ENCODE measurements at places on chromosomes 5 and 9.

GRCh38 chr9:93081081-93081529 is 14.9 kb upstream of the CARD19 start:
- DNase-seq: no peak

DNA sequence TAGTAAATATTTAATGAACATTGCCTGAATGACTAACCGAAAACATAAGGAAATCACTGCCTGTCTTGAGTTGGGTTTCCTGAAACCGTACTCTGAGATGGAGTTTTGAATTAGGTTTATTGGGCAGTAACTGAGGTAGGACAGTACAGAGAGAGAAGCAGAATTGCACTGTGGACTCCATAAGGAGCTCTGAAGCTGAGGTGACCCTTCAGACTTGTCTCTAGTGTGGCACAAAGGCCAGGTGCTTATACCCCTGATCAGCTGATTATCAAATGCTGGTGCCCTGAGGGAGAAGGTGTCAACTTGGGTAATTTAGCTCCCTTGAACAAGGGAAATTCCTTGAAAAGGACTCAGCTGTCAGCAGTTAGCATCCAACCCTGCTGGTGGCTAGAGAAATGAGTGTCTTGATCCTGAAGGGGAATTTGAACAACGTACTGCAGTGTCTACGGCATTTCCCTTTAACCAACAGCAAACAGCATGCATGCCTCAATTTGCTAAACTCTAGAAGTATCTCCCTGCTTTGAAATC is 135.0 kb upstream of the SMARCA2 start:
- DNase-seq: no peak

GRCh38 chr9:124800306-124801259 is 23.6 kb downstream of the OLFML2A start:
- no peak for DNase-seq

- DNase-seq: no peak
Measured at GRCh38 chr5:42595597-42595996, 161.0 kb upstream of the CCDC152 start.

- no peak for DNase-seq
Measured at GRCh38 chr5:149824120-149824519, 94.0 kb downstream of the PPARGC1B start.

- no peak for DNase-seq
Measured at GRCh38 chr5:172564188-172564587, 76.9 kb upstream of the NEURL1B start.

- no peak for DNase-seq
Measured at GRCh38 chr5:111680737-111681413, 76.1 kb downstream of the NREP start.

DNA sequence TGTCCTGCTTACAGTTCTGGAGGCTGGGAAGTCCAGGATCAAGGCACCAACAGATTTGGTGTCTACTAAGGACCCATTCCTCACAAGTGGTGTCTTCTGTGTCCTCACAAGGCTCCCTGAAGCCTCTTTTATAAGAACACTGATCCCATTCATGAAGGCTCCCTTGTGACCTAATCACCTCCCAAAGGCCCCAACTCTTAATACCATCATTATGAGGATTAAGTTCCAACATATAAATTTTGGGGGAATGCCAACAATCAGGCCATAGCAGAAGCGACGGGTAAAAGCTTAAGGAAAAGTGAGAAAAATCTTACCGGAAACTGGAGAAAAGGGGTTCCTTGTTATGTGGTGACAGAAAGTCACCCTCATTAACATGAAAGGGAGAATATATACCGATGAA is 11.2 kb downstream of the CTNNAL1 start:
- DNase-seq: no peak

DNA sequence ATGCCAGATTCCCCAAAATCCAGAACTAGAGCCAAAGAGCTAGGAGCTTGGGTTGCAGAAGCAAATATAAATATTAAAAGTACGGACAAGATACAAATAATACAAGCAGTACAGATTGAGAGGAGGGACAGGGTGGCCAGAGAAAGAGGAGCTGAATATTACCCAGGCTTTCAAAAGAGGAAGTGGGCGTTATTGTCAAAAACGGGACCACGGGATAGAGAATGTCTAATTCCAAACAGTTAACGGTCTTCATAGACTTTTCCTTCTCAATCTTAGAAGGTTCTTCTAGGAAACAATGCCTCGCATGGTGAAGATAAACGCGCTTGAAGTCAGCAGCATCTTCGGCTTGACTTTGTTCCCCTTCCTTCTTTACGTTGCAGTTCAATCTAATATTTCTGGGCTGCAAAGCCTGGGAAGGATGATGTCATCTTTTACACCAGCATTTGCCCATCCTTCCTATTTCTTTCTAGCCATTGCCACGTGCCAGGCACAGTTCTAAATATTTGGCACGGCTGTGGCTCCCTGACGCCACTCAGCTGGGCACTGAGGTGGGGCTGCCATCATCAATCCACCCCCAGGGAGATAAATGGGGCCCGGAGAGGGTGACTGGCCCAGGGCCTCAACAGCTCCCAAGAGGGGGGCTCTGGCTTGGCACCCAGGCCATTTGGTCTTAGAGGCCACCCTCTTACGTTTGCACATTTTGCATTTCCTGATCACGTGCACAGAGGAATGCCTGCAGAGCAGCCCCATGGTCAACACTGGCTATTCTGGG is 16.3 kb upstream of the OLFM1 start:
- DNase-seq: no peak

- no peak for DNase-seq
Measured at GRCh38 chr9:88571419-88571818, 36.4 kb downstream of the NXNL2 start.

- DNase-seq: no peak
Measured at GRCh38 chr5:36178524-36178890, 26.6 kb downstream of the SKP2 start.

- no peak for DNase-seq
Measured at GRCh38 chr5:14490309-14490711, 91.3 kb upstream of the OTULINL start.

DNA sequence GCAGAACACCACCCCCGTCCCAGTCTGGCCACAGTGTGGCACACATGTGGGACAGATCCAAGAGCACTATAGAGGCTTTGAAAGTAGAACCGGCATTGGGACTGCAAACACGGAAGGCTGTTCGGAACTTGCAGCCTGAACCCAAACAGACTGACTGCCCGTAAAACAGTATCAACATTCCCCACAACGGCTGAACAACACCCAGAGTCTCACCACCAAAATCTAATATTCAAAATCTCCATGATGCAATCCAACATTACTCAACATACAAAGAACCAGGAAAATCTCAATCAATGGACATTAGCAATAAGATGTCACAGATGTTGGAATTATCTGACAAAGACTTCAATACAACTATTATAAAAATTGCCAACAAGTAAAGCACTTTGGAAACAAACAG is 82.3 kb downstream of the ROR2 start:
- no peak for DNase-seq

DNA sequence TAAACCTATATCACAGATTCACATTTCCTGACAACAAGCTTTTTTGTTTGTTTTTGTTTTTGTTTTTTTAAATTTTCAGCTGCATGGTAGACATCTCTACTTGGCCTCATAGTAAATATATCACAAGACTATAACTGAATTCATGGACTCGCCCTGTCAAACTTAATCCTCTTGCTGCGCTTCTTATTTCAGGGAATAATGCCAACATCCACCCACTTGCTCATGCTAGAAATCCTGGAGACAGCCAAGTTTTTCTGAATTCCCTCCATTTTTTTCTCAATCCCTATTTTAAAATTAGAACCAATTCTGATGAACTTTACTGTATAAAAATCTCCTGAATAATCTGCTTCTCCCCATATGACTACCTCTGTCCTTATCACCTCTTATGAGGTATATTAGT is 283.6 kb upstream of the RPS23 start:
- DNase-seq: no peak

DNA sequence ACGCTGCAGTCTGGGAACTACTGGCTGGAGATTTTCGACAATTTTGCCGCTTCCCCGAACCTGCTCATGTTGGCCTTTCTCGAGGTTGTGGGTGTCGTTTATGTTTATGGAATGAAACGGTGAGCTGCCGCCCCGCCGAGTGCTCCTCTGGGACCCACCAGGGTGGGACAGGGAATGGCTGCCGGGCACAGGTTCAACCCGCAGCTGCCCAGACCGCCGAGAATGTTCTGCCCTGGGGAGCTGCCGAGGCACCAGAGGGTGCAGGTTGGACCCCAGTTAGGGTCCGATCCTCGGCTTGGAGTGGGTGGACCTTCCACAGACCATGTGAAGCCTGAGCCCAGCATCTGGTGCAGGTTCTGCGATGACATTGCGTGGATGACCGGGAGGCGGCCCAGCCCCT is 19.1 kb downstream of the SLC6A18 start:
- DNase-seq: no peak

Data from activated CD8-positive, alpha-beta memory T cell treated with anti-CD3 and anti-CD28 coated beads for 4 hours (primary cell).